Activated CD8-positive, alpha-beta memory T cell treated with anti-CD3 and anti-CD28 coated beads for 1 hour (primary cell): ENCODE measurements at places on chromosomes 2 and 18.

DNA sequence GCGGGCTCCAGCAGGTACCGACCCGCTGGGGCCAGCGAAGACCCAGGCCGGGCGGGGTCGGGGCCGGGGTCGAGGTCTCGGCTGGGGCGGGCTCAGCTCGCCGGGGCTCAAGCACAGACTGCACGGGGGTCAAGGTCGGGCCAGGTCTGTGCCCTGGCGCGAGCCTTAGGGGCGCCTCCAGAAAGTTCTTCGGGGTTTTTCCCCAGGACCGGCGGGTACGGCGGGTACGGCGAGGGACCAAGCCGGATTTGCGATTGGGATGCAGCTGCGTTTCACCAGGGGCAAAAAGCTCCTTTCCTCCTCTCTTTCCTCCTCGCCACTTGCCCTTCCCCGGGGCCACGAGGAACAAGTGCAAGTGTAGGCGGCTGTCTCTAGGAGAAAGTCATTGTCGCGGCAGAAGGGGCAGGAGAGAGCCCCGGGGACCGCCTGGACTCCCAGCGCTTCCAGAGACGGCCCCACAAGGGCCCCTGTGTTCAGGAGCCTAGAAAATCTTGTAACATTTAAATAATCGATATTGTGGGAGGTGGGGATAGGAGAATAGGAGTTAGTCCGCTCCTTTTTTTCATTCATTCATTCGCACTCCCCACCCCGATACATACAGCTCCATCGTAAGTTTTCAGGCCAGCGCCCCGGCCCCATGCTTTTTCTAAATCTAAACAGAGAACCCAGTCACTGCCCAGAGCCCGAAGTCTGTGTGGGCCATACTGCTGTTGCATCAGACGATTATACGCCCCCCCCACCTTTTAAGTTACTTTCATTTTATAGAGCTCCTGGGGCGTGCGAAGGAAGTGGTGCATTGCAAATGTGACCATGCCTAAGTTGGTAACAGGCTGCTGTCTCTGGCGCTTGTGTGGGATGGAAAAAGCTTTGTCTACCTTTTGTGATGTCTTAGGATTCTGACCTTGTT lies 679 bp downstream of the PMAIP1 start:
- DNase-seq = no peak

- DNase-seq = no peak
These were observed 1809.5 kb upstream of the CELF4 start for GRCh38 chr18:39375066-39375465.

DNA sequence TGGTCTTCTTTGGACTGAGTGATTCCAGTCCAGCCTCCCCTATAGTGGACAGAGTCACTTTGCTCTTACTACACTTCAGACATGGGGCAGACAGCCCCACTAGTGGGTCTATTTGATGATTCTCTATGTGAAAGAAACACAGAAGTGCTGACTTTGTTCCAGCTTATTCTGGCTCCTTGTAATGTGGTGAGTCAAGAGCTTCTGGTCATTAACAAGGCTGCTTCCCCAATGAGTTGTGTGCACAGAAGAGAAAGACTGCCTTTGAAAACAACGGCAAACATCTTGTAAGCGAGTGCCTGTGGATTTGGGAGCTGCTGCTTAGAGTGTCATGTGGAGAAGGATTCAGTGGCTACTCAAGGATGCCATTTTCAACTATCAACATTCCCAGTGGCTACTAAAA lies 39.1 kb downstream of the RMC1 start:
- no peak for DNase-seq

DNA sequence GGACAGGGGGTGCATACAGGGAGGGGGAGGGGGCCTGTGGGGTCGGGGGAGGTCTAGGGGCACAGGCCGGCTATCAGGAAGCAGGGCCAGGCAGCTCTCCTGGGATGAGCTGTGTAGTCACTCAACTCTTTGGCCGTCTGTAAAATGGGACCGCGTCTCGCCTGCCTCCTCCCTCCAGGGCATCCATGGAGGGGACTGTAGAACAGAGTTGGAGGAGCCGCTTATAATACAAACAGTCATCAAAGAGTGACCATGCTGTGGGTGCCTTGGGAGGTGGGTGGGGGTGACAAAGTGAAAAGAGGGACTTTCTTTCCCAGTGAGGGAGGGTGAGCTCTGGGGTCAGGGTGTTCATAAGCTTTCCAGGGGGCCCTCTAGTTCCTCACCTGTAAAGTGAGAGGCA lies 169.6 kb upstream of the HAAO start:
- DNase-seq = no peak
